CD4-positive, alpha-beta T cell (primary cell): ENCODE measurements at places on chromosomes 1 and 21. TPM values are rescaled to one million over a fixed set of nuclear protein-coding genes. Genes with fewer than 3 reads are reported as not detected.

Gene FAM43B
- not detected for total RNA-seq

Gene EXO1
- 1.1 TPM for total RNA-seq

Gene ITGB2
- 283 TPM for total RNA-seq

Gene LMOD1
- total RNA-seq: not detected

Gene ESRRG
- total RNA-seq: not detected

Gene TBX19
- total RNA-seq: 1.6 TPM

Gene NPR1
- total RNA-seq: not detected

Gene NFASC
- total RNA-seq: not detected

Gene CGN
- total RNA-seq: 0.28 TPM

- DNase-seq: no peak
Observed at GRCh38 chr1:230208619-230209261, 141.7 kb downstream of the GALNT2 start.

GRCh38 chr1:5754817-5755551 is 237.2 kb downstream of the NPHP4 start:
- no peak for DNase-seq

GRCh38 chr1:177669161-177669560 is 300.7 kb downstream of the SEC16B start:
- no peak for DNase-seq

DNA sequence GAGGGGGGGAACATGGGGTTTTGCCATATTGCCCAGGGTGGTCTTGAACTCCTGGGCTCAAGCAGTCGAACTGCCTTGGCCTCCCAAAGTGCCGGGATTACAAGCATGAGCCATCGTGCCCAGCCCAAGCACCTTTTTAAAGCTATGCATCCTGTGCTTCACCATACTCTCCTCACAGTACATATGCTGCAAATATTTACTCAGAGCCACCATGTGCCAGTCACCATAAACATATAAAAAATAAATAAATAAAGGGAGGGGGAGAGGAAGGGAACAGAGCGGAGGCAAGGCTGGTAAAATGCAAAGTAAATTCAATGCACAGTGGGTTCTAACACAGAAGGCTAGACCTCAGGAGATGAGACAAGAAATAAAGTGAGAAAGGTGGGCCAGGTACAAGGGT is 64.7 kb downstream of the CAPZB start:
- DNase-seq: no peak

- DNase-seq: no peak
Observed at GRCh38 chr1:3016641-3017439, 4.4 kb upstream of the ACTRT2 start.

DNA sequence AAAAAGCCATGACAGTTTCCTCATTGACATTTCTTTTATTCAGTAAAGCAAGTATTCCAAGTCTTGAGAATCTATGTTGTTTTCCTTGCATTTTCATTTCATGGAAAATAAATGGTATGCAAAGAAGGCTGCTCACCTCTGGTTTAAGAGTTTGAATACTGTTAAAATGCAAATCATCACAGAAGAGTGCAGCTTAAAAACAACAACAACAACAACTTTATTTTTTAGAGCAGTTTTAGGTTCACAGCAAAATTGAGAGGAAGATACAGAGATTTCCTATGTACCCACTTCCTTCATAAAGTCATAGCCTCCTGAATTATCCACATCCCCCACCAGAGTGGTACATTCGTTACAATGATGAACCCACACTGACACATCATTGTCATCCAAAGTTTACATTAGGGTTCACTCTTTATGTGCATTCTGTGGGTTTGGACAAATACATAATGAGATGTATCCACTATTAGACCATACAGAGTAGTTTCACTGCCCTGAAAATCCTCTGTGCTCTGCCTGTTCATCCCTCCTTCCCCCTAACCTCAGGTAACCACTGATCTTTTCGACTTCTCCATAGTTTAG is 39.2 kb downstream of the CD2 start:
- DNase-seq: no peak

DNA sequence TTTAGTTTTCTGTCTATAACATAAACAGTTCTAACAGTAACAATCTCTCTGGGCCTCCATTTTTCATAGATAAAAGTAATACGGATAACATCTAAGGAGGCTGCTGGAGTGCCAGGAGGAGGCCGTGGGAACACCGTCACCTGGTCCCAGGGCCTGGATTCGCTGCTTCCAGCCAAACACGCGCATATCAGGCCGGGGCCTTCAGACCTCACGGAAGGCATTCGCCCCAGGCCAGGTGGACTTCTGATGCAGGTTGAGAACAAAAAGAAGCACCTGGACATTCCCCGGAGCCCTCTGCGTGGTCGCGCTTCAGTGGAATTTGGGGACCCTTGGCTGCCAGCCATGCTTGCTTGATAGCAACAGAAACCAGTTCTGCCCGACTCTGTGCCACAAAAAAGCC is 113.1 kb upstream of the GUCA2B start:
- DNase-seq: no peak

DNA sequence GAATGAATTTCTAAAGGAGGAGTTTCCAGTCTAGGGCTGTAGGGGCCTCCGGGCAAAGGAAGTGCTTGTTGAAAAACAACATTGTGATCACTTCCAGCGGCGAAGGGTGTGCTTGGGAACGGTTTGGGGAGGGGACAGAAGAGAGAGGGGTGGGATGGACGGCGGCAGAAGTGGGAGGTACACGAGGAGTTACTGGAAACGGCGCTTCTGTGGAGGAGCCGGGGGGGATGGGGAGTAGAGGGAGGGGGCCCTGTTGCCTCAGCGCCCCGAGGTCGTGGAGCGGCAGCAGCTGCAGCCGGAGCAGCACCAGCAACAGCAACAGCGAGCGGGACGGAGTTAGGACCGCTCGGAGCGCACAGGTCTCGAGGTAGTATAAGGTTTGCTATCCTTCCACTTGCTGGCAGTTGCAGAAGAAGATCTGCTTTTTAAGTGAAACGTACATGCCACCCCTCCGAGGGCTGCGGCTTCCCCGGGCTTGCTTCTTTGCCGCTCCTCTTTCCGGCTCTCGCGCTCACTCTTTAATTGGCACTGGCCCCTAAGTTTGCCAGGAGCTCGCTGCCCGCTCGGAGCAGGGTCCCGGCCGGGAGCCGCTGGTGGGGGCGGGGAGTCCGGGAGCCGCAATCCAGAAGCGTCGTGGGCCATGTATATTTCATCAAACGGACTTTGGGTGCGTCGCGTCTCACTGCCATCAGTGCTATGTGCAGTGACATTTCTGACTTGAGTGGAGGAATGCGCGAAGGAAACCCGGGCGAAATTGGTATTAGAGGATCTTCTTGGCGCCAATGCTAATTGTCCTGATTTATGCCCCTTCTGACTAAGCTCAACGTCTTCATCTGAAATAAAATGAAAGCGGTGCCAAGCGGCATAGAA is 771 bp upstream of the NTNG1 start:
- no peak for DNase-seq

DNA sequence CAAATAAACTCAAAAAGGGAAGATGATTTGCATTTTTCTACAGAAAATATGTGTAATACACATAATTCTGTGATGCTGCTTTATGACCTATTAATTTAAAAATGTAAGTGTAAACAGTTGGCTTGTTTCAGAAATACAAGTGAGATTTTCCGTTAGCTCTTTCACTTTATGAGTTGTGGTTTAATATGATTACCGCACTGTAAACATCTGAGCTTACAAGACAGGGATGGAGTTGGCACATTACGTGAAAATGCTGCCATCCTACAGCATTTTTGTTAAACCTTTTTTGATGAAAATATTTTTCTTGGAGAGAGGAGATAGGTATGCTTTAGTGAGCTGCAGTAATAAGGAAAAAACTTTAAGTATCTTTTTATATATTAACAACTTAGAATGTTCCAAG is 426.8 kb upstream of the ADAMTS5 start:
- no peak for DNase-seq

- no peak for DNase-seq
Observed at GRCh38 chr1:81989524-81989923, 188.8 kb downstream of the ADGRL2 start.

DNA sequence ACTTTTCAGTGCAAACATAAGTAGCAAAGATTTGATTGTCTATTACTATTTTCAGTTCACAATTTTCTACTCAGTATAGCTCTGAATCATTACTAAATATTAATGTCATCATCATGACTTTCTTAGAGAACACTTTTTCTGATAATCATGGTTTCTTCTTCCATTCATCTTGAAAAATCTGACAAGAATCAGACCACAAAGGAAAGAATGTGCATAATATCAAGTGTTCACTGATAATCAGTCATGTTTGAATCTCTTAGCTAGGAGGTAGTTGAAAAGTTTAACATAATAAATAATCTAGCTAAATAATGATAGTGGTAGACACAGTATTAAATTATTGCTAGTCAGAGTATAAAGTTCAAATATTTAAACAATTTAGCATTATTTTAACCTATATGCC is 133.2 kb downstream of the BRINP3 start:
- DNase-seq: no peak

DNA sequence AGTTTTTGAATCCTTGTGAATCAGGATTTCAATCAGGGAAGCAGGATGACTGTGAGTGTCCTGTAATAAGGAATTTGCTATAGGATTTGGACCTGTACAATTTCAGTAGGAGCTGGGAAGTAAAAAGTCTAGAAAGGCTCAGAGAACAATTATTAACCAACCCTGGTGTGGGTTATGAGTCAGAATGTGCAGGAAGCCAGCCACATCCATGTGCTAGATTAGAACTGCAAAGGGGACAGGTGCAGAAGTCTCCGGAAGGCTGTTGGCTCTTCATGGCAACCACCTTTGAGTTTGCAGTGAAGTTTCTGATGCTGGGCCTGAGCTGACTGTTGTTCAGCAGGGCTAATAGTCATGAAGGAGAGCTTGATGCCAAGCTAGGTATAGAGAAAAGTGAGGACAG is 70.7 kb downstream of the SPATA46 start:
- DNase-seq: no peak

- peak; percentile 47 for DNase-seq
Observed at GRCh38 chr1:209723756-209724693, 19.4 kb downstream of the HSD11B1 start.

GRCh38 chr1:181099152-181100014 is 10.9 kb downstream of the IER5 start:
- DNase-seq: peak; percentile 22

DNA sequence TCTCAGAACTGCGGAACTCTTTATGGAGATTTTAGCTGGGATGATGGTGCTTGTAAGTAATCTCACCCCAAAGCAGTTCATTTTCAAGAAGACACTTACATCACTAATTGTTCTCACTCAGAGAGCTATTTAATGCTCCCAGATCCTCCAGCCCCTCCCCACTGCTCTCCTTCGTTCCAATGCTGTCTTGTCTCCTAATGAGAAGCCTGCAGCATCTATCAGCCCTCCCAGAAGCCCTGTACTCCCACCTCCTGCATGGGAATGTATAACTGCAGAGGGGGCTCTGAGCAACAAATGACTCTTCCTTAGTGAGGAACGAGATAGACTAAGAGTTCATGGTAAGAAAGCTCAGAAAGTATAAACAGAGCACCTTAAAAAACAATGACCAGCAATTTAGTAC is 377.4 kb upstream of the RUNX1 start:
- DNase-seq: no peak

- DNase-seq: no peak
Observed at GRCh38 chr1:17913326-17914115, 158.4 kb downstream of the ACTL8 start.

DNA sequence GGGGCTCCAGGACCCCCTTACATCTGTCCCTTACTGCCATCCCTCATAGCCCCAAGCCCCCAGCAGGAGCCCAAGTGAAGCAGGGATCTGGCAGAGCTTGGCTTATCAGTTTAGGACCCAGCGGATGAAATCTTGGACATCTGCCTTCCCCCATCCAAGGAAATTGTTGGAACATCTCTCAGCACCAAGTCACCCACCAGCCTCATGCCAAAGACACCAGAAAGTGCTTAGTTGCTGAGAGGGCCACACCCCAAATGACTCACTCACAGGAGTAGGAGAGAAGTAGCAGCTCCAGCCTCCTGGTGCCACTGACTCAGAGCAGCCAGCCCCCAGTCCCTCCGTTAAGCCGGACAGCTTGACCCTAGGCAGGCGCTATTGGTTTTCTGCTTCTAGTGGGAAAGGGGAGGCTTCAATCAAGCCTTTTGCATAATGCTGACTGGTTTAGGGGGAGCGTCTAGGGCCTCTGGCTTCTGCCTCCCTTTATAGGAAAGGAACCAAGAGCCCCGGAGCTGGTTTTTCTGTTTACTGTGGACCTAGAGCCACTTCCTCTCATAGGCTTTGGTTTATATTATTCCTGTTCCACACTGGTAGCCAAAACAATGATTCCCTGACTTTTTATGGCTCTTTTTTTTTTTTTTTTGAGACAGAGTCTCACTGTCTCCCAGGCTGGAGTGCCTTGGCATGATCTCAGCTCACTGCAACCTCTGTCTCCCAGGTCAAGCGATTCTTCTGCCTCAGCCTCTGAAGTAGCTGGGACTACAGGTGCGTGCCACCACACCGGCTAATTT is 114.2 kb upstream of the IPO9 start:
- DNase-seq: no peak

DNA sequence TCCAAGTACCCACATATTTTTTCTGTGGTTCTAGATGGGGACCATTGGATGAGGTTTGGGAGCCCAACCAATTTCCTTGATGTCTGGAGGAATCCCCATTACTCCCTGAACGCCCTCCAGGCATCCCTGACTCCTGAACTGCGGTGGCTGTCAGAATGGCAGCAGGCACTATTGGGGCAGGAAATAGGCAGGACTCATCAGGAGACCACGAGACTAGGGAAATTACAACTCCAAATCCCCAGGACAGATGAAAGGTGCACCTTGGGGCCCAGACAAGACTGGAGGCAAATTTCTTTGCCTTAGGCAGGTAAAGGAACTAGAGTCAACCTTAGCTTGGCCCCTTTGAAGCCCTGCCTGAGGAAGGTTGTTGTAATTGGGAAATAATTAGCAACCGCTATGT is 1.1 kb downstream of the CGN start:
- no peak for DNase-seq

DNA sequence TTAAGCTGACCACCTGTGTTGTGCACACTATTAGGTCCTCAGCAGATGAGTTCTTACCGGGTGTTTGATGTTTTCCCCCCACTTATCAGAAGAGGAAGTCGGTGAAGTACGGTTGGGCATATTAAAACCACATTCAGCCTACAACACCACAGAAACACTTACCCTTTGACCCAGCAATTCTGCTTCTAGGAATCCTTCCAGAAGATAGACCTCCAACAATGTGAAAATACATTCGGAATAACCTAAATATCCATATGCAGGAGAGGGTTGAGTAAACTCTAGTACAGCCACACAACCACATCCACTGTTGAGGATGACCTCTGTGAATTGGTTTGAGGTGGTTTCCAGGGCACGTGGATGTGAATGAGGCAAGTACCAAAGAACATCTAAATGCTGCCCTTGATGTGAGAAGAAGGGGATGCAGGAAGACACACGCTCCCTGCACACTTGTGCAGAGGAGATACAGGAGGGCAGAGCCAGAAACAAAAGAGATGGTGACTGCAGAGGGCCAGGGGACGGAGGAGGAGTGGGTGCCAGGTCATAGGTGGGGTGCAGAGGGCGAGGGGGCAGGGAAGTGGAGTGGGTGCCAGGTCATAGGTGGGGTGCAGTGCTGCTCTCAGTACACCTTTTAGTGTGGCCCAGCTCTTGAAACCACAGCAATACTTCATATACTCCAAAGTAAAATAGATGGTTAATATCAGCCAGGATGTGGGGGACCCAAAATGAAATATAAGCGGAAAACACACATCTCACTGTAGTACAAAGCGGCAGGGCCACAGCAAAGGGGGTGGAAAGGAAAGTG is 12.8 kb downstream of the ADARB1 start:
- DNase-seq: no peak
